ENCODE measurements at places on chromosomes 12 and 14. TPM values are rescaled to one million over a fixed set of nuclear protein-coding genes. Genes with fewer than 3 reads are reported as not detected.

DNA sequence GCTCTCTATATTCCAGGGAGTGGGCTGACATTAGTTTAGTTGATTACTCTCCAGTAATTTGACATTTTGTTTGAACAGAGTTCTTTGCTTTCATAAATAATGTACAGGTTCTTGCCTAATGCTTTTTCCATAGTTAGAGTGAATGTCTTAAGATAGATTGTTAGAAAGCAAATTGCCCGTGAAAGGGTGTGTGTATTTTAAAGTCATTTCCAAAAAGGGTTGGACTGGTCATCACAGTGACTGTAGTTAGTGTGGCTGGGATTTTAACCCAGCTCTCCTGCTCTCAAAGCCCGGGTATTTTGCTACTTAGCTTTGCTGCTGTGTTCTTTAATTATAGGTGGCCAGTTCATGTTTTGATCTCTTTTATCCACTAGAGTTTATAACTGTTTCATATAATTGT, 74.2 kb downstream of the DNAH10 start:
- H3K27ac ChIP-seq: no peak overlapping the region
- H3K4me1 ChIP-seq: no peaks in the 10 kb centered on the region
- no peaks in the 10 kb centered on the region for H3K36me3 ChIP-seq

GRCh38 chr14:79161571-79161970, 991.4 kb downstream of the NRXN3 start:
- no peaks in the 10 kb centered on the region for H3K4me1 ChIP-seq
- H3K4me3 ChIP-seq: no peak overlapping the region
- H3K36me3 ChIP-seq: no peaks in the 10 kb centered on the region
- peak; percentile 72 for DNase-seq
- H3K27ac ChIP-seq: no peak overlapping the region
- no peaks in the 10 kb centered on the region for H3K27me3 ChIP-seq

- no peak overlapping the region for H3K4me3 ChIP-seq
- H3K4me1 ChIP-seq: no peaks in the 10 kb centered on the region
- H3K27ac ChIP-seq: no peak overlapping the region
- no peak for DNase-seq
- H3K36me3 ChIP-seq: no peaks in the 10 kb centered on the region
Observed at GRCh38 chr12:96436366-96437170, 36.3 kb upstream of the CDK17 start.

KRT73 gene
- not detected for polyA plus RNA-seq

GRCh38 chr14:35341454-35341750, 49.2 kb downstream of the PSMA6 start:
- peak overlapping the region; percentile 96 for H3K27ac ChIP-seq
- no peak overlapping the region for H3K4me3 ChIP-seq
- H3K36me3 ChIP-seq: no peaks in the 10 kb centered on the region

DNA sequence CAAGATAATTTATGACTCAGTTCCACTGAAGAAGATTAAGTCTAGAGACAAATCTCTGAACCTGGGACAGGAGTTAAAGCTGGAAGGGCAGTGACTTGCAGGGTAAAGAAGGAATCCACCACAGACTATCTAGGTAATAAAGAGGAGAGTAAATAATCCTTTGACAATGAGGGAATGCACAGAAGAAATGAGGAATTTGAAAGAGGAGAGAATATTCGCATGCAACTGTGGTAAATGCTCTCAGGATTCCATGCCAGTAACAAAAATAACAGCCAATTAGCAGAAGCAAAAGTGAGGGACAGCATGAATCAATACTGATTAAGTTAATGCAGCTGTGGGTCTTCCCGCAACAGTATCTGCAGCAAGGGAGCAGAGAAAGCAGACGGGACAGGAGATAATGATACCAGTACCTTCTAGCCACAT, 77.0 kb downstream of the KITLG start:
- peaks cover 11% of the 10 kb centered on the region for H3K36me3 ChIP-seq
- no peak overlapping the region for H3K4me3 ChIP-seq

GRCh38 chr12:121976950-121977349, 44.7 kb upstream of the BCL7A start:
- no peak for DNase-seq
- H3K27ac ChIP-seq: no peak overlapping the region
- H3K4me3 ChIP-seq: no peak overlapping the region
- no peaks in the 10 kb centered on the region for H3K27me3 ChIP-seq
- no peaks in the 10 kb centered on the region for H3K36me3 ChIP-seq

DNA sequence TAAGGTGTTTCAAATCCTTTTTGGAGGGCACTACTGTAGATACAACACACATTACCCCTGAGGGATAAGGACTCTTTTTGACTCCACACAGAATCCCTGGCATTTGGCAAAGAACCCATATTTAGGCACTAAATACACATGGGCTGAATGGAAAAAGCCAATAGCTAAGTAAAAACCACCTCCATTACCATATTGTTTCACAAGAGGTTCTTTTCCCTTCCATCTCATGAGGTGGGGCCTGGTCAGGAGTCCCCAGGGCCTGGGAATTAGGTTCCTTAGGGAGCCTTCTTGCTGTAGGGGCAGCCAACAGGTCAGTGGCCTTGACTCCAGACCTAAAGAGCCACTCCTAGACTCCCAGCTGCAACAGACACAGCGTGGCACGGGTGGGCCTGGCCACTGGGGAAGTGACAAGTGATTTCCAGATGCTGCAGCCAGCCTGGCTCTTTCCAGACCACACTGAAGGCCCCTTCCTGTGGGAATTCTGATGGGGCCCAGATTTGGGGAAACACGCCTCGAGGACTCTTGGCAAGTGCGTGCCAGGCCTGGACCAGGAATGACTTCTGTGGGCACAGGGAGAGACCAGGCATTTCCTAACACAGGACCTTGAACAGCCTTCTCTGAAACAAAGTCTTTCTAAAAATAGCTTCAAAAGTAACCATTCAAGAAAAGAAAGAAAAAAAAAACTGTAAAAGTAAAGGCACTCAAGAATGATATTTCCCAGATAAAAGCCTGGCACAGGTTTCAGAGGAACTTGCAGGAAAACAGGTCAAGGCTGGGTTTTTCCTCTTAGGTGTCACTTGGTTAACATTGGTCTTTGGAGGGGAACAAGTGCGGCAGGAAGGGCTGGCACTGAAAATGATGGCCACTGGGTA, 18.1 kb downstream of the SSH1 start:
- no peaks in the 10 kb centered on the region for H3K27me3 ChIP-seq
- no peak overlapping the region for H3K4me3 ChIP-seq
- peak overlapping the region; percentile 95 for H3K27ac ChIP-seq
- peak; percentile 82 for DNase-seq

GRCh38 chr14:69666690-69667211, 55.4 kb downstream of the SUSD6 start:
- no peaks in the 10 kb centered on the region for H3K4me1 ChIP-seq
- DNase-seq: no peak
- no peaks in the 10 kb centered on the region for H3K36me3 ChIP-seq
- no peaks in the 10 kb centered on the region for H3K27me3 ChIP-seq

PDE3A gene
- 3.3 TPM for polyA plus RNA-seq

- no peaks in the 10 kb centered on the region for H3K36me3 ChIP-seq
- H3K27ac ChIP-seq: no peak overlapping the region
- no peak for DNase-seq
- H3K4me1 ChIP-seq: no peaks in the 10 kb centered on the region
Observed at GRCh38 chr12:102745971-102746600, 171.0 kb downstream of the PAH start.

DNA sequence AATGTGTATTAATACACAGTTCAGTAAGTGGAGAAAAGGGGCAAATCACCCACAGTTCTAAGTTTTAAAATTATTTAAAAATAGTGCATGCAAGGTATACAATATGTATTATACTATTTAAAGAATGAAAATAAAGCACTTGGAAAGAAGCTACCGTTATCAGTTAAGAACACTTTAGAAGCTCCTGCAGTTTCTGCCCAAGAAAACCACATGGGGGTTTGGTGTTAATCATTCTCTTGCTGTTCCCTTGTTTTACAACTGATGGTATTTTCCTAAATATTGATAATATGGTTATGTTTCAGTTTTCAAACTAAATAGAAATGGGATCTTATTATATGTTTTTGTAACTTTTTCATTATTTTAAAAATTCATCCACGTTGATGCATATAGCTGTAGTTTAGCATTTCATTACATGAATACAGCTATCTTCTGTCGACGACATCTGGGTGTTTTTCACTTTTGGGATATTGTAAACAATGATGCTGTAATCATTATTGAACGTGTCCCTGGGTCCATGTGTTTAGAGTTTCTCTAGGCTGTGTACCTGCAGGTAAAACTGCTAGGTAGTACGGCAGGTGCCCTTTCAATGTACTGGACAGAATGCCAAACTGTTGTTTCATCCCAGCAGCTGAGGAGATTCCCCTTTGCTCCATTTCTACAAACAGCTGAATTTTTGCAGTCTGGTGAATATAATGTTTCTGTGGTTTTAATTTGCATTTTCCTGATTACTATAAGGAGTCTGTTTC, 64.1 kb downstream of the APPL2 start:
- no peak for DNase-seq
- H3K27me3 ChIP-seq: no peaks in the 10 kb centered on the region
- H3K4me3 ChIP-seq: no peak overlapping the region

DAO gene
- polyA plus RNA-seq: 50.4 TPM

All from kidney (tissue), 22 donors.